Activated CD4-positive, alpha-beta T cell treated with anti-CD3 and anti-CD28 coated beads, Interleukin-10, Interleukin-2, amounts not matched to agents 100 ng/mL and 50 ng/mL, durations not matched to agents 16 hours and 8 hours (primary cell): ENCODE measurements at places on chromosomes 7 and 10.

DNA sequence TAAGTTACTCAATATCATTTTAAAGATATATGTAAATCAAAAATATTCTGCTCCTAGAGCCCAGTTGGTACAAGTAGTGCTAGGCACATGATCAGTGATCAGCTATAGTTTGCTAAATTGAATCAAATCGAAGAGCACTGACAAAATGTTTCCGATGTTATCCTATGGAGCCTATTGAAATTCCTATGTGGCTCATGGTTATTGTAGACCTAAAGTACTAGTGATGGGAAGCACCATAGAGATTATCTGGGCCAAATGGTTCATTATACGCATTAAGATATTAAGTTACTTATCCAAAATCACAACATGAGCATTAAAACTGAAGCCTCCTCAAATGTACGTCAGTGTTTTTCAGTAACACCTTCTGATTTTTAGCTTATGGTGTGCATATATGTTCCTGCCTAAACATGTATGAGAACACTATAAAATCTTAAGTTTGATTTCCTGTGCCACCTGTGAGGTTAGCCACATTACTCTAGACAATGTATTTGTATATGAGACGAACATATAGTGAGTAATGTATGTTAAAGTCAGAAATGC lies 103.2 kb downstream of the IQUB start:
- no peak for DNase-seq

- no peak for DNase-seq
Observed at GRCh38 chr7:22895828-22896165, 73.1 kb upstream of the TOMM7 start.

GRCh38 chr7:42254217-42254616 lies 17.2 kb upstream of the GLI3 start:
- DNase-seq = no peak

- DNase-seq = no peak
Observed at GRCh38 chr10:125149036-125149679, 11.2 kb downstream of the CTBP2 start.

GRCh38 chr10:105956550-105956949 lies 1208.0 kb downstream of the SORCS1 start:
- no peak for DNase-seq

DNA sequence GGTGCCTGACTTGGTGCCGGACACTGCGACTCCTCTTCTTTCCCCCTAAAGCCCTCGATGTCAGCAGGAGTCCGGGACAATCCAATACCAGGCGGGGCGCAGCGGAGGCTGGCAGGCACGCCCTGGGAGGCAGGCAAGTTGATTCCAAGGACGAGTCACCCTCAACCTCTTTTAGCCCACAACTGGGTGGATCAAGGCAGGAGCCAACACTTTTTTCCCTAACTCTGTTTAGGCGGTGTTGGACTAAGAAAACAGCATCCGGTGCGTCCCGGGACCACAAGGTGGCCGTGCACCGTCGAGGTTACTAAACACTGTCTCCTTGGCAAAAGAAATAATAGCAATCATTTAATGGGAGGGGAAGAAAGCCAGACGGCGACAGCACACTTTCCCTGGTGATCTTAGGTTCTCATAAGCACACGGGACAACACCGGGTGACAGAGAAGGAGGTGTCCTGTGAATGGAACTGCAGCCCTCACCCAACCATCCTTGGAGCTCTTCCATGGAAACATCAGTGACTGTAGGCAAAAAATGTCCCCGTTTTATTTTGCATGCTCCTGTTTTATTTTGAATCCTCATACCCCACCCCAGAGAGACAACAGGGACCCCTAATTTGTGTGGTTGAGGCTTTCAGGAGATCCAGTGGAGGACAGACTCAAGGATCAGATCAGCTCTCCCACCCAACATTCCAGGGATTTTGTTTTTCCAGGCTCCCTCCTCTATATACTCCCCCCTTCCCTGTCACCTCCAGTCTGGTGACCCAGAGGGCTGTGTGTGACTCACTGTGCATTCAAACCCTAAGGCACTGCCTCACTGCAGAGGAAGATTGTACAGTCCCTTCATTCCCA lies 1.3 kb upstream of the CALCR start:
- no peak for DNase-seq

DNA sequence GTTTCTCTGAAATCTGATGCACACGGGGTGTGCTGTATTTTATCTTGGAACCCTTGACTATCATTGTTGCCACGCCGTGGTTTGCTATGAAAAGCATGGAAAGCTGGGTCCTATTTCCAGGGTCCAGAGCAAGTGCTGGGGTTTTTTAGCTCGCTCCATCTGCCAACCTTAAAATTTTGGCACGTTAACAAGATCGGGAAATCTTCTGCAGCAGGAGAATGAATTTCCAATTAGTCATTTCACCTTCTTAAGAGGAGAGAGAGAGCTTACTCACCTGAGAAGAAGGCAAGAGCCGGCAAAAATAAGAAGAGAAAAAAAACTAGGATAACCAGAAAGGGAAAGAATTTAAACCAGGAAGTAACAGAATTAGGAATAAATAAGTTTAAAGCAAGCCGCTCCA lies 223.6 kb upstream of the CELF2 start:
- DNase-seq = no peak

GRCh38 chr7:96196676-96197075 lies 125.2 kb downstream of the SLC25A13 start:
- DNase-seq = no peak

DNA sequence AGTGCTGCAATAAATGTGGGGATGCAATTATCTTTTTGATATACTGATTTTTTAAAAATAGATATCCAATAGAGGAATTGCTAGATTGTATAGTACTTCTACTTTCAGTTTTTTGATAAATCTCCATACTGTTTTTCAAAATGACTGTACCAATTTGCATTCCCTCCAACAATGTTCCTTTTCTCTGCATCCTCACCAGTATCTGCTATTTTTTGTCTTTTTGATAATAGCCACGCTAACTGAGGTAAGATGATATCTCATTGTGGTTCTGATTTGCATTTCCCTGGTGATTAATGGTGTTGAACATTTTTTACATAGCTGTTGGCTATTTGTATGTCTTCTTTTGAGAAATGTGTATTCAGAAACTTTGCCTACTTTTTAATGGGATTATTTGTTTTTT lies 217.7 kb upstream of the MTPN start:
- DNase-seq = no peak

- DNase-seq = no peak
Observed at GRCh38 chr7:17037356-17037755, 155.6 kb upstream of the AGR3 start.

DNA sequence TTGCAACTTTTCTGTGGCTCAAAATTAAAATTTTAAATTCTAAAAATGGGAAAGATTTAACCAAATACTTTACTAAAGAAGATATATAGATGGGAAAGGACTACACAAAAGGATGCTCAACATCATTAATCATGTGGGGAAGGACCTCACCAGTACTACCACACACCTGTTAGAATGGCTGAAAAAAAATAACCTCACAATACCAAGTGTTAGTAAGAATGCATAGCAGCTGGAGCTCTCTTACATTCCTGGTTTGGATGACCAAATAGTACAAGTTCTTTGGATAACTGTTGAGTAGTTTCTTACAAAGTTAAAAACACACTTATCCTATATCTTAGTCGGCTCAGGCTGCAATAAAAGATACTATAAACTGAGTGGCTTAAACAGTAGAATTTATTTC lies 33.9 kb downstream of the LIPJ start:
- DNase-seq = no peak

GRCh38 chr10:122181876-122182275 lies 89.2 kb upstream of the BTBD16 start:
- no peak for DNase-seq

DNA sequence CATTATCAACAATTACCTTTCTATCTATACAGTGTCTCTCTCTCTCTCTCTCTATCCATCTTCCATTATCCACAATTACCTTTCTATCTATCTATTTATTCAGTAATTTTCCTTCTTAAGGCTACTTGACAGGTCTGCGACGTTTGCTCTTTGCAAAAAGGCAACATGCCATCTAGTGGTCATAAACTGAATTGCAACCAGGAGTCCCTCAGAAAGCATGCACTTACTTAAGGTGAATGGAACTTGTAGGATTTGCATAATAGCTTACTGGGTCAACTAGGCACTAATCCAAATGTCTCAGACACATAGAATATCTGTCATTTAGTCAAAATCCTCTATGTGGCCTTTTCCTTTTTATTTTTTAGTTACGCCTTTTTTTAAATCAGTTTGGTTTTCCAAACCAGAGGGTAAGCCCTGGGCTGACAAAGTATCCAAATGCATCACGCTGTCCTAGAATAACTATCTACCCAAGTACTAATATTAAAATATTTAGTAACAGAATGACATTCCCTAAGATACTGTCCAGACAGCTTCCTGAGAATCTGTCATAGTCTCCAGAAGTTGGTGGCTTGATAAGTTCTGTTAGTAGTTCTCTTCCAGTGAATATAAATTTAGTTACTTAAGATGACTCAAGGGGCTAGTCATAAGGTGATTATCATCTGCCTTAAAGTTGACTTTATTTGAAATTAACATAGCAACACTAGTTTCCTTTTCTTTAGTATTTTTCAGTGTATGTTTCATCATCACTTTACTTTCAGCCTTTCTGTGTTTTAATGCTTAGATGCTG lies 208.3 kb downstream of the PPP1R3A start:
- peak; percentile 74 for DNase-seq

- peak; percentile 16 for DNase-seq
Observed at GRCh38 chr10:35379226-35380137, 43.2 kb downstream of the CCNY start.
